Brain (organoid and tissue), 16 donors: ENCODE measurements at places on chromosomes 5 and 9.

GRCh38 chr5:97182571-97183099, 412 bp downstream of the RIOK2 start:
- DNase-seq, result no peak

- peak; percentile 66 for DNase-seq
Observed at GRCh38 chr5:136814619-136815378, 449.5 kb upstream of the TRPC7 start.

DNA sequence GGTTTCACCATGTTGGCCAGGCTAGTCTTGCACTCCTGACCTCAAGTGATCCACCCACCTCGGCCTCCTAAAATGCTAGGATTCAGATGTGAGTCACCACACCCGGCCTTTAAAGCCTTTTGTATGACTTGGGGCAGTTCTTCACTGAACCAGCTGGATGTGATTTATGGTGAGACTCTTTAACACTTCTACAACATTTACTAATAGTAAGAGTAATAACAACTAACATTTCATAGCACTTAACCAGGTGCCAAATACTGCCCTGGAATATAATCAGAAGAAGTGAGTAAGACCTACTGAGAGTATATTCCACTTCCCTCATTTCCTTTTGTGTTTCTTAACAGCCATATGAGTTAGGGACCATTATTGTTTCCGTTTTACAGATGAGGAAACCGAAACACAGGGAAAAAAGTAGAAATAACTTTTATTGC, 10.0 kb downstream of the ZSWIM6 start:
- DNase-seq, result no peak

DNA sequence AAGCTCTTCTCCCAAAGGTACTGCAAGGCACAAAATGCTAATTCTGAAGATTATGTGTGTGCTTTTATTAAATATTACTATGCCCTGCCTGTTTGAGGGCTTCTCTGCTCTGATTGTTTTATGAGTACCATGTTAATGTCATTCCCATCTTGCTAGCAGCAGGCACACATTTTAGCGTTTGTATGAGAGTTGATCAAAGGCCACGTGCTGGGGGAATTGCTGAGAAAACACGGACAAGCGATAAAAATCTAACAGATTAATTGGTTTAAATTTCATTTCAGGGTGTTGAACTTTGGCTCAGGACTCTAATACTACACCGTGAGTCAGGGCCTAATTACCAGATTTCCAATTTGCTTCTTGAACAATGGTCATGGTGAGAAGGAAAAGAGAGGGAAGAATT, 298.4 kb downstream of the EBF1 start:
- DNase-seq, result peak; percentile 80

GRCh38 chr5:37184748-37185364, 64.3 kb downstream of the CPLANE1 start:
- no peak for DNase-seq

GRCh38 chr5:138366632-138367382, 14.3 kb downstream of the KDM3B start:
- DNase-seq, result no peak

DNA sequence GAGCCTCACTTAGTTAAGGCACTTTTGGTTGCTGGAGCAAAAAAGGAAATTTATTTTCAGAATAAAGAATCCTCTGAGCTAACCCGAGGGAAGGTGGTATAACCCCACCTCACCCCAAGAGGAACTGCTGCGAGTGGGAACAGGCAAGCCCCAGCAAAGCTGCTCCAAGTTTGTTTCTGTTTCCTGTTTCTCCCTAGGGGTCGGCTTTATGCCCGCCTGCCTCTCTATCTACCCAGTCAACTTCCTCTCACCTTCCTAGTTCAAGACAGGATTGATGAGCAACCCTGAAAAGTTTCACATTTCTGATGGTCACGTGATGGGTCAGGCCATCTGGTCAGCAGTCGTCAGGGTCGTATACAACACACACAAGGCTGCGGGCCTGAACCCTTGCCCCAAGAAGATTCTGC, 31.1 kb downstream of the TRIO start:
- DNase-seq, result no peak

DNA sequence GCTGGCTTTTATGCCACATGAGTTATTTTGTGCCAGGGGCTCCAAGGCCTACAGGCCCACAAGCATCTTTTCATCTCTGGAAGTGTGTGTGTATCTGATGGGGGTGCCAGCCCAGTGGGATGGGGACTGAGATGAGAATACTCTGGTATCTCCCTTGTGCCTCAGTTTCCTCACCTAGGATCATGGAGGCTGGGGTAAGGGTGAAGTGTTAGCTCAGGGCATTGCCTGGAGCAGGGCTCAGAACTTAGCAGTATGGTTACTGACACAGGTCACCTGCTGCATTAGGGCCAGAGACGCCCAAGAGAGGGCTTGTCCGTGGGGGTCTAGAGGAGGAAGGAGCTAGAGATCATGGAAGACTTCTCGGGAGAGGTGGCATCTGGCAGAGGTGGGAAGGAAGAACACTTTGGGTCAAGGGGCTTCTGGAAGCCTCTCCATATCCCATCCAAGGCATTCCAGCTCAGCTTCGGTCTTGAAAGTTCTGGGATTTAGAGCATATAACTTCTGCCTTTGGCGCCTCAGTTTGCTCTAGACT, 742 bp upstream of the WNK2 start:
- DNase-seq, result no peak

DNA sequence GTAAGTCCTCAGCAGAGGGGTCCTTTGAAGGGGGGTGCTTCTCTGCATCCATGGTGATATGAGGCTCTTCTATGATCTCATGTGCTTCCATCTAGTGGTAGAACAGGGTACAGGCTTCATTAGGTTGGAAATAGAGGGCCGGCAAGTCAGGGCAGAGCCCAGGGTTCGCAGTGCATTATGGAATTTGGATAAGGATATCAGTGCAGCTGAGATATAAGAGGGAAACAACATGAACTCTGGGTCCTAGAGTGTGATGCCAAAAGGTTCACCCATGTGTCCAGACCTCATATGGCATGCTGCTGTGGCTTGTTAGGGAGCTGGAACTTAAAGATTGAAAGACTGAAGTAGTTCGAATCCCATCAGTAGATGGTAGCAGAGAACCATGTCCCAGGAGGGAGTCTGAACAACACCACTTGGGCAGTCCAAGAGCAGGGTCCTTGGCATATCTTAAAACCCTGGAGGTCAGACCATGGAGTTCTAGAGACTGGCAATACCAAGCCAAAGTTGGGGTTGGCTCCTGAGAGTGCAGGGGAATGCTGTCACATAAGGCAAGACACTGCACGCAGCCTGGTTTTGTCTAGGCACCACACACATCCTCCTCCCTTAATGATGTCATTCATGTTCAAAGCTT, 2.3 kb downstream of the FAM221B start:
- peak; percentile 41 for DNase-seq

GRCh38 chr9:136820971-136821825, 13.4 kb downstream of the RABL6 start:
- DNase-seq, result peak; percentile 59

- peak; percentile 75 for DNase-seq
Observed at GRCh38 chr5:98827161-98827560, 53.7 kb downstream of the RGMB start.

DNA sequence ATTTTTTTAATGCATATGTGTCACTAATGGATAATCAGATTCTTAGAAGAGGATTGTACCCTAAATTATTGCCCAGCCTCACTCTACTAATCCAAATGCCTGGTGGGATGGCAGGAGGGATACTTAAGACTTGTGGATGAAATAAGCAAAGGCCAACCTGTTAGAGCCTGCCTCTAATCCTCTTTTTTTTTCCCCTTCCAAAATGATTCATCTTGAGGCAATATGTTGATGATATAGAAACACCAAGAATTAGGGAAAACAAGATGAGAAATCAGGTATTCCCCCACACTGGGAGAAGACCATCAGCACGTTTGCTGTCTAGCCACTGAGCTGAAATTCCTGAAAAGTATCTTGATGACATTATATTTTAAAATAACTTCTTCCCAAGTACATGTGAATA, 52.0 kb downstream of the RFK start:
- DNase-seq, result no peak

DNA sequence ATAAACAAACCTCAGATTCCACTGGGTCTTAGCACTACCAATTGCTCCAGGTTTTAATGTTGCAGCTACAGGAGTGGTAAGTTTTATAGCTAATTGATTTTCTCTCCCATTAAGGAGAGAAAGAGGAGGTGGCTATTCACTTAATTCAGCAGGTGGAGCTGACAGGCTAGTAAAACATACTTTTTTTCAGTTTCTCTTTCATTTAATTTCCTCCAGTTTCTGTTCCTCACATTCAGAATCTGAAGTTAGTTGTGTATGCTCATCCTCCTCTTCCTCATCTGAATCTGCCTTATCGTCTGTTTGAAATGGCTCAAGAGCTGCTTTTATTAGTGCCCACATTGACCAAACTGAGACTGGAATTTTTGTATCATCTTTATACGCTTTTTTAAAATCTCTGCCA, 98.0 kb downstream of the PLPPR1 start:
- no peak for DNase-seq

DNA sequence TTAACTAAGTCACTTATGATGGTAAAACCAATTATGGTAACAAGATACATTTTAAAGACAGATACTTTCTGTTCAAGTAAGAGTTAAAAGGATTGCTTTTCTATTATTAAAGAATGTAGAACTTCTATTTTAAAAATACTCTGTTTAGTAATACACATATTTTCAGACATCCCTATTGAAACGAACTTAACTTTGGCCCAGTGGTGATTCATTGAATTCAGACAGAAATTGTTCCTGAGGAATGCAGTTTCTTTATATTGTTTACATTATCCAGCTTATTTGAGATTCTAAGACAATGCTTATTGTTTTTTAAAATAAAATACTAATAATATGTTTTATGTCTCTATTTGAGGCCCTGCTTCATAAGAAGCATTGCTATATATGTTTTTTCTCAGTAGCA, 816.4 kb downstream of the SEMA5A start:
- no peak for DNase-seq

DNA sequence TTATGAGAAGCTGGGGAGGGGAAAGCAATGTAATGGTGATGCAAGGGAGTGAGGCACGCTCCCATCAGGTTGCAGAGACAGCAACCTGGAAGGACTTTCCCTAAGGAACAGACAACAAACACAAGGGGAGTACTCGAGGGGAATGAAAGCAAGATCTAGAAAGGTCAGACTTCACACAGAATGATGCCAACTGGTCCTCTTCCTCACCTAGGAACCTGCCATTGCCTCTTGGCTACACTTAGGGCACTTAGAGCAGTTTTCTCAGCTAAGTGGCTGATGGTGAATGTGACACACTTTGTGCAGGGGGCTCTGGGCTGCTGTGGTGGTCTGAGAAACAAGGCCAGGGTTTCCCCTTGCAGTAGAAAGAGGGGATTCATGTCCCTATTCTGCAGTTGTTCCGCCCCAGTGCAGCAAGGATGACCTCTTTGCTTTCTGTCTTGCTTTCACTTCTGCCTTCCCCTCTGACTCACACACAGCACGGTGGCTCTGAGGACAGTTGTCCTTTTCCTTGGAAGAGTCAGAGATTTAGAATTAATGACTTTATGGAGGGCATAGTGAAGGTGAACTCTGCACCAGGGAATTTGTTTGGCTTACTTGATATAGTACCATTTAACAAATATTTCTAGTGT, 394.0 kb upstream of the KLF4 start:
- no peak for DNase-seq

- DNase-seq, result no peak
Observed at GRCh38 chr5:65825408-65826328, 100.7 kb upstream of the ERBIN start.

- no peak for DNase-seq
Observed at GRCh38 chr5:36054647-36055046, 12.0 kb downstream of the UGT3A2 start.
